Posterior cingulate gyrus (tissue), 11 donors: ENCODE measurements at places on chromosomes 11 and 22.

DNA sequence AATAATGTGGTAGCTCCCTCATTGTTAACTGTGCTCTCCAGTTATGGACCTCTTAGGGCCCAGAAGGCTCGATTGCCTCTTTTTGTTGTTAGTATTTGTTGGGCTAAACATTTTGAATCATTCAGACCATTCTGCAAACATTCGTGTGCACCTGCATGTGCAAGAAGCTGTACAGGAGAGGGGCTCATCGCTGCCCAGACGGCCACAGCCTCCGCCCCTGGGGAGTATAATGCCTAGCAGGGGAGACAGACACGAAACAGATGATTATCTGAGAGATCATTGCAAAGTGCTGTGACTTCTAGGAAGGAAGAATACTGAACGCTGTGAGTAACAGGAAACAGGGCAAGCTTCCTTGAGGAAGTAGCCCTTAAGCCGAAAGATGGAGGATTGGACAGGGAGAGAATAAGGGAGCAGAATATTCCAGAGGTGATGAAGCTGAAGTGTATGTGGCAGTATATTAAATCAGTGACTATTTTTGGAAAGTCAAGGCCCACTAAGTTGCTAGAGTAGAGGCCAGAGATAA, 123.3 kb upstream of the RASSF10 start:
- no peak for DNase-seq

DNA sequence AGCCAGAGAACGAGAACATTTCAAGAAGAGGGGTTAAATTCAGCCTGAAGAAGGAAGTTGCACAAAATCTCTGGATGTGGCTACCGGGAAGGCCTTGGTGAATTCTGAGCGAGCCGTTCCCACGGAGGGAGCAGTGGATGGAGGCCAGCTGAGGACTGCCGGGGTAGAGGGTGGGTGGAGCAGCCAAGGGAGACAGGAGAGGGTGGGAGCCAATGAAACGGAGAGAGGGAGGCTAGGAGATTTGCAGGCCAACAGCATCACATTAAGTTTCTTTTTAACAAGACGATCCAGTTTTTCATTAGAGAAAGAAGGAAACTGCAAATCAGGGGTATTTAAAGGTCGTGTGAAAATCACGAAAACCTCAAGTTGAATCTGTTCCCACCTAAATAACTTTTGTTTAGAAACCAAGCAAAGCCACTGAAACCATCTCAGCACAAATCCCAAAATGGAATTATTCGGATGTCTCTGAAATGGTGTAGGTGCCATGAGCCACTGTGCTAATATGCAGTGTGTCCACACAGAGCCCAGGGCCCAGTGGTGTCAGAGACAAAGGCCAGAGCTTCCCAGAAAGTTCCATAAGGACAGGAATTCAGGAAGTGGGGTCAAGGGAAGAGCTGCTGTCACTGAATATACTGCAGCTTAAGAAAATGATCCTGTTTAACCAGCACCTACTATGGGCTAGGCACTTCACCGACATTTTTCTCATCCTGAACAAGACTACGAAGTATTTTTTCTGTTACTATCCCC, 59.7 kb upstream of the SLC35C1 start:
- no peak for DNase-seq

GRCh38 chr11:19792510-19792909, 79.9 kb downstream of the NAV2 start:
- DNase-seq: no peak

DNA sequence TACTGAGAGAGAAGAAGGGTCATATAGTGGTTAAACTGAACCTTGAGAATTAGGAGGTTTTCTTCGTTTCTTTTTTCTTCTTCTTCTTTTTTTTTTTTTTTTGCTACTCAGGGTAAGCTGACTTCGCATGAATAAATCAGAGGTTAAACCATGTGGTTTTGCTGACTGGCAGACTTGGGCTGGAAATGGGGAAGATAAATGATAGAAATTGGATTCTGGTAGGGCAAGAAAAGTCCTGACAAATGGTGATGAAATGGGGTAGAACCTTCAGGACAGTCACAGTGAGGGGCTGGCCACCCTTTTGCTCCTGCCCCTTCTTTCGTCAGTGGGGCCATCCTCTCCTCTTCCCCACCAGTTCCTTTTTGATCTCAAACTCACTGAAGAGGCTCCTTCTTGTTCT, 1.6 kb upstream of the SWAP70 start:
- no peak for DNase-seq

DNA sequence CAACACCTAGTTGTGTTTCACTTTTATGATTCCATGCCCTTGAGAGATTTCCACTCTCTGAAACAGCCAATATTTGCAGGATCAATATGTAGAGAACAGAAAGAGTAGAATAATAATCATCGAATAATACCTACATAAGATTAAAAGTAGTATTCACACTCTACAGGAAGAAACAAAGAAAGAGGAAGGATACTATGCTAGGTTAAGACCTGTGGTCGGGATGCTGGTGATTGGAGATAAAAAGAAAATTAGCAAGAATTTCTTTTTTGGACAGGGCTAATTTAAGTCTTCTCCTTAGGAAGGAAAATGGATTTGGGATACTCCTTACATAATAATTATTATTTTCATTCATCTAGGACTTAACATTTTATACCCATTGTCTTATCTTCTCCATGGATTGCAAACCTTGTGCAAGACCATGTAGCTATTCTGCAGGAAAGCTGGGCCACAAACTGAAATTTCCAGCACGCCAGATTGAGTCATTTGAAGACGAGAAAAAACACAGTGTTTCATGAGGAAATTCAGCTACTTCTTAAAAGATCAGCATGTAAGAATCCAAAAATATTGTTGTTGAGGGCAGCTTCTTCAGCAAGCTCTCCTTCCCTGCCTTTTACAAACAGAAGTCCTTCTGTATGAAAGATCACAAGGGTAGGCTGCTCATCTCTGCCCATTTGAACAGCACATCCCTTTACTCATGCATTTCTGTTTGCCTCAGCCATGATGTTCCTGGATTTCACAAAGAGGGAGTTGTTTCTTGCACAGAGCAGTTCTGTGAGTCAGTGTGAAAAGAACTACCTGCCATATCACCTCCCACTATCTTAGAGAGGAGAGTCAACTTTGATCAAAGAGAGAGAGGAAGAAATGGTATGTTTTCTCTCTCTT, 90.7 kb downstream of the FAM76B start:
- no peak for DNase-seq

- DNase-seq: no peak
These were observed 88.1 kb upstream of the NARS2 start for GRCh38 chr11:78662811-78663210.
